CD4-positive, alpha-beta T cell treated with Interleukin-10 for 1 hour (primary cell): ENCODE measurements at places on chromosomes 12 and 14.

- DNase-seq = no peak
Measured at GRCh38 chr12:1927751-1928351, 9.4 kb upstream of the CACNA2D4 start.

- DNase-seq = no peak
Measured at GRCh38 chr12:56941299-56942017, 7.2 kb upstream of the SDR9C7 start.

DNA sequence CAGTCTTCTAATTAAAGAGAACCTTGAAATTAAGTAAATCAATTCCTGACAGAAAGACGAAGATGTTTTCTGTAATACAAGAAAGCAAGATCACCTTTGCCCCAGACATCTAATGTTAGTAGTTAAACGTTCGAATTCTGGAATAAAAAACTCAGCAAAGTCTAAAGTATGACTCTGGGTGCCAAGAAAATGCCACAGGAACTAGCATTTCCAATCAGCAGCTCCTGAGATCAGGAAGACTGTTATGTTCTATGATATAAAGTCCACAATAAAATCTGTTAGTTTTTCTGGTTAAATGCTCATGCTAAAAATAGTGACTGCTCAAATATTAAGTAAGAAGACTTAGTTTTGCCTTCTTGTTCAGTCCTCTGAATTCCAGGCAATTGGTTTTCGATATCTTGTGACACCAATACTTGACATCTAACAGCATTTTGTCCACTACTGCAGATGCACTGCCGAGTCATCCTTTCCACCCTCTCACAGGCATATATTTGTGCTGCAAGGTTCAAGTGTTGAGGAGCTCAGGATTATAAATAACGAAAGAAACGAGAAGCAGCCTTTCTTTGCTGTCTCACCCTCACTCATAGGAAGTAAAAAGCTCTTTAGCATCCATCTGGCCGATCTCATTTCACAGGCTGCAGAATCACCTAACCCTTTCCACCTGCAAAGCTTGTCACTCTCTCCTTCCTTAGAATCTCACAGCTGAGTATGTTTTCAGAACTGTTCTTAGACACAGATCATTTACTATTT lies 32.0 kb downstream of the SSH1 start:
- no peak for DNase-seq

- no peak for DNase-seq
Measured at GRCh38 chr14:45065956-45066355, 18.0 kb upstream of the PRPF39 start.

DNA sequence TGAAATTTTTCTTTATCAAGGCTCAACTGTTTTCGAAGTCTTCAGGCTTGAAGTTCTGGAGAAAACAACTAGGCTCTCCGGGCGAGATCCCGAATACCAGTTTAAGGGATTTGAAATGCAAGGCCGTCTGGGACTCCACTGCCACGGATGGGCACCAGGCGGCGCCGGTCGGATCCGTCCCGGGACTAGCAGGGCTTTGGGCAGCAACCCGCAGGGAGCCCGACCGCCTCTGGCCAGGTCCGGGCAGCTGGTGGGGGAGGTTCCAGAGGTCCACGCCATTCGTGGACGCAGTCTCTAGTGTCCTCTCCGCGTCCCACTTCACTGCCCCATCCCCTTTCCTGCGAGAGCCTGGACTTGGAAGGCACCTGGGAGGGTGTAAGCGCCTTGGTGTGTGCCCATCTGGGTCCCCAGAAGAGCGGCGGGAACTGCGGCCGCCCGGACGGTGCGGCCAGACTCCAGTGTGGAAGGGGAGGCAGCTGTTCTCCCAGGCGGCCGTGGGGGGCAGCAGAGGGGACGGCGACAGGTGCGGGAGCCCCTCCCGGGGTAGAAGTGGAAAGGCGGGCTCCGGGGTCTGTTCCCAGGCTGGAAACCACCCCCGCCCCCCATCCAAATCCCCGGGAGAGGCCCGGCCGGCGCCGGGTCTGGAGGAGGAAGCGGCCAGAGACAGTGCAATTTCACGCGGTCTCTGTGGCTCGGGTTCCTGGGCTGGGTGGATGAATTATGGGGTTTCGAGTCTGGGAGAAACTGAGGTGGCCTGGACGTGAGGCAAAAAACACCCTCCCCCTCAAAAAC lies 838 bp upstream of the ERBB3 start:
- DNase-seq = peak; percentile 51

DNA sequence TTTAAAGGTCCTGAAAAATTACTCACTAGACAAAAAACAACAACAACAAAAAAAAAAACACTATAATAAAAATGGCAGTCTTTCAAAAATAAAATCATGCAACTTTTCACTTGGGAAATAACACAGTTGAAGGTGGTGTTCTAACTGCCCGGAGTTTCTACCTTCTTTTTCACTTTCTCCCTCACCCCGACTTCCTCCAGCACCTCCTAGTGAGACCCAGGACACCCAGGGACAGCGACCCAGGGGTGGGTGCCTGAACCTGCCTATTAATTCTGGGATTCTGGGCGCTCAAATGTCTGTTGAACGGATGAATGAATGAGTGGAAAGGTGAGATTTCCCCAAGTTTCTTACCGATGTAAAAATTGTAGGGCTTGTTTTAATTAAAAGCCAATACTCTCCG lies 2.0 kb upstream of the FZD10 start:
- no peak for DNase-seq

GRCh38 chr12:56257491-56258067 lies 605 bp downstream of the ANKRD52 start:
- DNase-seq = no peak

GRCh38 chr12:21773806-21774205 lies 700 bp downstream of the KCNJ8 start:
- no peak for DNase-seq

GRCh38 chr12:95829395-95829794 lies 29.4 kb upstream of the SNRPF start:
- no peak for DNase-seq

- no peak for DNase-seq
Measured at GRCh38 chr12:81255947-81256346, 178.1 kb downstream of the ACSS3 start.
